Spleen (tissue), 13 donors: ENCODE measurements at places on chromosomes 13 and 19.

- peaks cover 45% of the 10 kb centered on the region for H3K4me1 ChIP-seq
- peaks cover 6% of the 10 kb centered on the region for H3K36me3 ChIP-seq
- peak overlapping the region; percentile 79 for H3K4me3 ChIP-seq
- H3K27ac ChIP-seq = peak overlapping the region; percentile 94
- H3K27me3 ChIP-seq = no peaks in the 10 kb centered on the region
Observed at GRCh38 chr13:114315074-114315785, 927 bp downstream of the CHAMP1 start.

GRCh38 chr19:39428283-39429112 is 7.3 kb downstream of the RPS16 start:
- H3K36me3 ChIP-seq = peaks cover 49% of the 10 kb centered on the region
- H3K4me1 ChIP-seq = peaks cover 14% of the 10 kb centered on the region
- DNase-seq = peak; percentile 76
- H3K27me3 ChIP-seq = no peaks in the 10 kb centered on the region
- H3K4me3 ChIP-seq = no peak overlapping the region

GRCh38 chr19:56120371-56121179 is 520 bp downstream of the ZNF787 start:
- peak overlapping the region; percentile 91 for H3K27ac ChIP-seq
- H3K36me3 ChIP-seq = no peaks in the 10 kb centered on the region
- peaks cover 59% of the 10 kb centered on the region for H3K4me1 ChIP-seq
- H3K27me3 ChIP-seq = no peaks in the 10 kb centered on the region
- peak; percentile 96 for DNase-seq

GRCh38 chr19:16779539-16780163 is 49.5 kb upstream of the SIN3B start:
- H3K27ac ChIP-seq = no peak overlapping the region
- H3K4me1 ChIP-seq = no peaks in the 10 kb centered on the region
- H3K36me3 ChIP-seq = no peaks in the 10 kb centered on the region
- no peak for DNase-seq

DNA sequence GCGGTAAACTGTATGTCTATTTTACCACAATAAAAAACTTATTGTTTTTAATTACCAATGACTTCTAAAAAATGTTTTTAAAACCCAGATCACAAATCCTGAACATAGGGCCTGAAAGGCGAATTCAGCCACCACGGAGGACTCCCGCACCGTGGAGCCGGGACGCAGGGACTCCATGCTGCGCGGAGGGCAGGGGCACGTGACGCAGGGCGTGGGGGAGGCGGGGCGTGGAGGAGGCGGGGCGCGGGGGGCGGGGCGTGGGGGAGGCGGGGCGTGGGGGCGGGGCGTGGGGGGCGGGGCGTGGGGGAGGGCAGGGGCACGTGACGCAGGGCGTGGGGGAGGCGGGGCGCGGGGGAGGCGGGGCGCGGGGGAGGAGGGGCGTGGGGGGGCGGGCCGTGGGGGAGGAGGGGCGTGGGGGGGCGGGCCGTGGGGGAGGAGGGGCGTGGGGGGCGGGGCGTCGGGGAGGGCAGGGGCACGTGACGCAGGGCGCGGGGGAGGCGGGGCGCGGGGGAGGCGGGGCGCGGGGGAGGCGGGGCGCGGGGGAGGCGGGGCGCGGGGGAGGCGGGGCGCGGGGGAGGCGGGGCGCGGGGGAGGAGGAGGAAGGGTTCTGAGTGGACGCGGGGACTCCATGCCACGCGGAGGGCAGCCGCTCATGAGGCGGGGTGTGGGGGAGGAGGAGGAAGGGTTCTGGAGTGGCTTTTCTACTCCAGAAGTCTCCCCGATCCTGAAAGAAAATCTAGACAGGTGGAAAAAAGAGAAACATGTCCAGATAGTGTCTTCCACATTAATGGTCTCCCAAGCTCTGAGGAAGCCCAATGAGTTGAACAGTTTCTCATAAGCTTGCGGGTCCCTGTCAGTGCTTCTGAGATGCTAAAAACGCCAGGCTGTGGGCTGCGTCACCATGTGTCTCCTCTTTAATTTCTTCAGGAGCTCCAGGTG is 4.4 kb upstream of the PROZ start:
- peaks cover 51% of the 10 kb centered on the region for H3K27me3 ChIP-seq
- DNase-seq = peak; percentile 92
- H3K36me3 ChIP-seq = no peaks in the 10 kb centered on the region

DNA sequence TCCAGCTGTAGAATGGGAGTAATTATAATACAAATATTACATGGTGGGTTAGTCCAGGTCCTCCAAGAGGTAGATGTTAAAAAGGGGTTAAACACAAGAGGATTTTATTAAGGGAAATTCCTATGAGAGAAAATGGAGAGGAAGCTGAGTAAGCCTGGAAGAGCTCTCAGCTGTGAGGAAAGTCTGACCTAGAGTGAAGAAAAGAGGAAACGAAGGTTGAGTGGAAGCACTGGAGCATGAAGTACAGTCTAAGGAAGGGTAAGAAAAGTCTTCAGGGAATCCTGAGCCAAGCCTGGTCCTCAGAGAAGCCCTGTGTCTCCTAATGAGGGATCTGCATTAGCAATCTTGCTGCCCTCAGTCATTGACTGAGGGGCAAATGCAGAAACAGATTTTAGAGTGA is 506.2 kb downstream of the GPC5 start:
- DNase-seq = no peak
- no peaks in the 10 kb centered on the region for H3K36me3 ChIP-seq
- no peak overlapping the region for H3K4me3 ChIP-seq
- H3K4me1 ChIP-seq = no peaks in the 10 kb centered on the region
- H3K27ac ChIP-seq = no peak overlapping the region

- no peak for DNase-seq
- H3K36me3 ChIP-seq = no peaks in the 10 kb centered on the region
- H3K27me3 ChIP-seq = no peaks in the 10 kb centered on the region
Observed at GRCh38 chr19:34274827-34275625, 20.7 kb downstream of the GARRE1 start.

GRCh38 chr13:71540098-71540497 is 326.9 kb downstream of the DACH1 start:
- no peaks in the 10 kb centered on the region for H3K27me3 ChIP-seq
- DNase-seq = no peak
- H3K4me3 ChIP-seq = no peak overlapping the region

GRCh38 chr19:51466723-51467122 is 8.5 kb upstream of the SIGLEC8 start:
- no peaks in the 10 kb centered on the region for H3K36me3 ChIP-seq
- H3K4me3 ChIP-seq = no peak overlapping the region
- DNase-seq = no peak
- H3K4me1 ChIP-seq = no peaks in the 10 kb centered on the region
- H3K27ac ChIP-seq = no peak overlapping the region
- H3K27me3 ChIP-seq = no peaks in the 10 kb centered on the region

GRCh38 chr13:109577191-109577700 is 209.1 kb downstream of the IRS2 start:
- no peaks in the 10 kb centered on the region for H3K4me1 ChIP-seq
- no peaks in the 10 kb centered on the region for H3K36me3 ChIP-seq
- H3K27ac ChIP-seq = no peak overlapping the region
- no peaks in the 10 kb centered on the region for H3K27me3 ChIP-seq

- no peaks in the 10 kb centered on the region for H3K36me3 ChIP-seq
- H3K27me3 ChIP-seq = no peaks in the 10 kb centered on the region
- no peak for DNase-seq
- no peak overlapping the region for H3K27ac ChIP-seq
- H3K4me3 ChIP-seq = no peak overlapping the region
Observed at GRCh38 chr13:23462815-23463559, 29.5 kb upstream of the SACS start.

GRCh38 chr13:22960827-22961226 is 220.0 kb upstream of the SGCG start:
- no peak for DNase-seq
- H3K27me3 ChIP-seq = no peaks in the 10 kb centered on the region
- no peak overlapping the region for H3K27ac ChIP-seq
- no peaks in the 10 kb centered on the region for H3K36me3 ChIP-seq

GRCh38 chr13:99342723-99343315 is 35.6 kb upstream of the GPR183 start:
- no peak overlapping the region for H3K4me3 ChIP-seq
- H3K27me3 ChIP-seq = no peaks in the 10 kb centered on the region
- DNase-seq = no peak

DNA sequence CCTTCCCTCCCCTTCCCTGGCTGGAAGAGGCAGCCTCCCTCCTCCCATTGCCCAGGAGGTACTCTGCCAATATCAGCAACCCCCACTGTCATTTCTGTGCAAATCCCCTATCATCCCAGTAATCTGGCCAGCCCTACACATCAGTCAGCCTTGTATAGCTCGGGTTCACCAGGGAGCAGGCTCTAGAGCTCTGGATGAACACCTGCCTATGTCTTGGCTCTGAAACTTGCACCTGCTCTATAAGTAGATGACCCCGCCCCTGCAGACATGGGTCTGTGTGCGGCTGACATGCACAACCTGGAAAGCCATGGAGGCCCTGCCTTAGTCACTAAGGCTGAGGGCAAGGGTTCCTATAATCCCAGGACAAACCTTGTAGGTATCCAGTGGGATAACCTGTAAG is 1042.9 kb downstream of the UQCRFS1 start:
- H3K4me3 ChIP-seq = no peak overlapping the region
- DNase-seq = no peak
- H3K4me1 ChIP-seq = no peaks in the 10 kb centered on the region
- no peaks in the 10 kb centered on the region for H3K27me3 ChIP-seq

- H3K4me1 ChIP-seq = no peaks in the 10 kb centered on the region
- no peak overlapping the region for H3K4me3 ChIP-seq
- H3K27me3 ChIP-seq = no peaks in the 10 kb centered on the region
- DNase-seq = no peak
- H3K27ac ChIP-seq = no peak overlapping the region
- no peaks in the 10 kb centered on the region for H3K36me3 ChIP-seq
Observed at GRCh38 chr19:35194012-35194984, 34.2 kb downstream of the FAM187B start.

DNA sequence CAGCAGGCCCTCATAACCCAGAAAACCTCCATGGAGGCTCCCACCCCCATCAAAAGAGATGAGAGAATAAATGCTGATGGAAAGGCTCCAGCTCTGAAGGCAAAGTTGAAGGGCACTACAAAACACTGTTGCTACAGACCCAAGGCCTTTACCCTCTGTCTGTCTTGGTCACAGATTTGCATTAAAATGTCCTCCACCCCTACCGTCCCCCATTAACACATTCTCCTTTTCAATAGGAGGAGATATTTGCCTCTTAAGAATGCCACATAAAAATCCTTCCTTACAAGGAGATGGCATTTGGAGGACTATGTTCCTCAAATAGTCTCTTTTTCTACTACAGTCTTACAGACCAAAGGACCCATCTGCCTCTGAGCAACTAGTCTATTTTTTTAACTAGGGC is 361.5 kb downstream of the ENOX1 start:
- H3K27ac ChIP-seq = no peak overlapping the region
- no peaks in the 10 kb centered on the region for H3K4me1 ChIP-seq
- H3K4me3 ChIP-seq = no peak overlapping the region
- no peaks in the 10 kb centered on the region for H3K27me3 ChIP-seq

DNA sequence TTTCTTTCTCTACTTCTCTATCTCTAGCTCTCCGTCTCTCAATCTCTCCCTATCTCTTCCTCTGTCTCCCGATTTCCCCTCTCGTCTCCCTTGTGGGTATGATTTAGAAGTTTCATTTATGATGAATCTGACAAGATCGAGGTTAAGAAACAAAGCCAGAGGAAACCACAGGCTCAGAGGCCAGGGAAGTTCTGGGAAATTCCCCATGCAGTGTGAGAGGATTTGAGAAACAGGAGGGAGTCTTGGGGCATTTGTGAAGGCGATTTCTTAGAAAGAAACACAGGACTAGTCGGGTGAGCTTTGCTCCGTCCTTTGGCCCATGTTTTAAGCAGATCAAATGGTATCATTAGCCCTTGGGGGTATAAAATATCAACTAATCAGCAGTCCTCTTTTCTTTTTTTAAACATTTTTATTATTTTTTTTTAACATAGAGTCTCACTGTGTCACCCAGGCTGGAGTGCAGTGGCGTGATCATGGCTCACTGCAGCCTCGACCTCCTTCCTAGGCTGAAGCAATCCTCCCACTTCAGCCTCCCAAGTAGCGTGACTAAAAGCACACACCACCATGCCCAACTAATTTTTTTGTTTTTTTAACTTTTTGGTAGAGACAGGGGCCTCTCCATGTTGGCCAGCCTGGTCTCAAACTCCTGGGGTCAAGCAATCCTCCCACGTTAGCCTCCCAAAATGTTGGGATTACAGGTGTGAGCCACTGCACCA is 25.8 kb downstream of the TNFSF9 start:
- H3K27me3 ChIP-seq = peaks cover 20% of the 10 kb centered on the region
- H3K4me3 ChIP-seq = no peak overlapping the region
- DNase-seq = no peak
- H3K27ac ChIP-seq = no peak overlapping the region

- H3K36me3 ChIP-seq = no peaks in the 10 kb centered on the region
- H3K4me1 ChIP-seq = no peaks in the 10 kb centered on the region
- no peak overlapping the region for H3K27ac ChIP-seq
- no peak overlapping the region for H3K4me3 ChIP-seq
- H3K27me3 ChIP-seq = no peaks in the 10 kb centered on the region
Observed at GRCh38 chr13:89951341-89951740, 1396.1 kb upstream of the MIR17HG start.

DNA sequence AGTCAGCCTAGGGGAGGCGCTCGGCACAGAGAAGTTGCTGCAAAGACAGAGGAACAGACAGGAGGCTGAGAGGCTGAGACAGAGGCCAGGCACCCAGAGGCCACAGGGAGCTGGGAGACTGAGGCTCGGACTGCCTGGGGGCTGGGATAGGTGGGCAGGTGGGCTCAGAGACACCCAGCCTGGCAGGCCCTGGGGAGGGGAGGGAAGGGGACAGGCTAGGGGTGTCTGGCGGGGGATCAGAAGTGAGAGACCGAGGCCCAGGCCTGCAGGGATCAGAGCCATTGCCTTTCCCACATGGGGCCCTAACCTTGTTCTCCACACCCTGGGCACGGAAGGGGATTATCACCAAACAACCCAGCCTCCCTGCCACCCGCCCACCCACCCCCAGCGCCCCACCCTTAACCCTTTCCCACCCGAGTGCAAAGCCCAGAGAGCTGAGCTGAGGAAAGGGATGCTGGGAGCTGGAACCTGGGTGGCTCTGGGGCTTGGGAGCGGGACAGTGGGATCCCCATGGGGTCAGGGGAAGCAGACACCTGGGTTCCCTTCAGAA is 1.3 kb downstream of the NTN5 start:
- no peak for DNase-seq
- H3K27ac ChIP-seq = no peak overlapping the region
- no peak overlapping the region for H3K4me3 ChIP-seq
- H3K4me1 ChIP-seq = peaks cover 10% of the 10 kb centered on the region
- no peaks in the 10 kb centered on the region for H3K27me3 ChIP-seq

- H3K4me1 ChIP-seq = no peaks in the 10 kb centered on the region
- H3K27ac ChIP-seq = no peak overlapping the region
- DNase-seq = no peak
Observed at GRCh38 chr13:63085851-63086250, 1670.2 kb upstream of the PCDH20 start.

DNA sequence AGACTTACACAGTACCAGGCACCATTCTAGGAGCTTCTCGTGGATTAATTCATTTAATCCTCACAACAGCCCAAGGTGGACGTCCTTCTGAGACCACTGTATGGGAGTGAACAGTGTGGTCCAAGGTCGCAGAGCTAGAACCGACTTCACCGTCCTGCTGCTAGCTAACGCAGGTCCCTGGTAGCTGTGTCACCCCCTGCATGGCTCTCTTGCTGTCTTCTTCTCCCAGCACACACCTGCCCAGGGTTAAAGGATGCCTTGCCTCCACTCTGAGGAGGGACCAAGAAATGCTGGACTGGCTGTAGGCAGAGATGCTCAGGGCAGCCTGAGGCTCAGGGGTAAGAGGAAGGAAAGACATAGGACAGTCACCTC is 3.0 kb downstream of the AKT2 start:
- H3K27me3 ChIP-seq = no peaks in the 10 kb centered on the region
- no peak overlapping the region for H3K4me3 ChIP-seq
- peak; percentile 44 for DNase-seq
- peaks cover 82% of the 10 kb centered on the region for H3K4me1 ChIP-seq
- H3K36me3 ChIP-seq = no peaks in the 10 kb centered on the region
- peak overlapping the region; percentile 99 for H3K27ac ChIP-seq
